ENCODE measurements at places on chromosomes 3 and 15. TPM values are rescaled to one million over a fixed set of nuclear protein-coding genes. Genes with fewer than 3 reads are reported as not detected.

Gene USP8
- total RNA-seq: 20.7 TPM

Gene ERC2
- total RNA-seq: 0.30 TPM

Gene SH3GL3
- not detected for total RNA-seq

Gene ACAN
- under 0.01 TPM for total RNA-seq

Gene PFN2
- 171 TPM for total RNA-seq

Gene MKRN2
- total RNA-seq: 37.0 TPM

Measured in bronchus fibroblast of lung (primary cell).